ENCODE measurements at places on chromosomes 7 and 10. TPM values are rescaled to one million over a fixed set of nuclear protein-coding genes. Genes with fewer than 3 reads are reported as not detected.

DNA sequence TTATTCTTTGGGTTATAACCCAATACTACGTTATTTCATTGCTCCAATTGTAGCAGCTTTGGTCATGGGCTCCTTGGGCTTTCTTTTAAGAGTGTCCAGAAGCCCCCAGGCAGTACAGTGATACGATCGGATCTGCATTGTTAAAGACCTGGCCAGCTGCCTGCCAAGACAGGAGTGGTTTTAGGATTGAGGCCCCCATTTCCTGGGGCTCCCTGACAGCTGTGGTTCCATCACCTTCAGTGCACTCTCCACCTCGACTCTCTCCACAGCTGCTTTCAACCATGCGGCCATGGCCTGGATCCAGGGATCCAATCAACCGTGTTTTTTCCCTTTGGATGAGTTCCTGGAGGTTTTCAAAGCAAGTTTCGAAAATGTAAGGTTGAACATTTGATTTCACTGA lies 123.4 kb upstream of the BTBD16 start:
- no peak for DNase-seq

GRCh38 chr7:56097700-56098099 lies 4.9 kb upstream of the PHKG1 start:
- DNase-seq: no peak

DNA sequence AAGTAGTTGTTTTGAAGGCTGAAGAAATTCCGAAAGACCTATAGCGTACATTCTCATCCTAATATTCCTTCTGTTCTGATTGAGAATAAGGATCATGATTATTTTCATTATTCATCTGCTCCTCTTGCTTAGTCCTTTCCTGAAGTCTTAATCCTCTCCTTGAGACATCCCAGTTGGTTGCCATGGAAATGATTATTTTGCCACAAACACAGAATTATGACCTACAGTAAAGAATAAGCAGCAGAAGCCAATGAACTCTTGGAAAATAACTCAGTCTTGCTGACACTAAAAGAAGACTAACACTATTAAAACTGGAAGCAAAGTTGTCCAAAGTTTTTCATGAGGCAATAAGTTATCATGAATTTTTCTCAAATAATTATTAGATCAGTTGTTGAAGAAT lies 47.8 kb upstream of the JAZF1 start:
- DNase-seq: no peak

ADAM12 gene
- 3.8 TPM for total RNA-seq

LRRC17 gene
- total RNA-seq: 0.69 TPM

CRHR2 gene
- not detected for total RNA-seq

ANKMY2 gene
- total RNA-seq: 12.1 TPM

MUC3A gene
- not detected for total RNA-seq

Data from CD4-positive, CD25-positive, alpha-beta regulatory T cell (primary cell).